Right lung (tissue), 10 donors: ENCODE measurements at places on chromosomes 7 and 10. TPM values are rescaled to one million over a fixed set of nuclear protein-coding genes. Genes with fewer than 3 reads are reported as not detected.

The UPK3BL2 gene
- 12.7 TPM for polyA plus RNA-seq

The WIPF3 gene
- polyA plus RNA-seq: 0.90 TPM

DNA sequence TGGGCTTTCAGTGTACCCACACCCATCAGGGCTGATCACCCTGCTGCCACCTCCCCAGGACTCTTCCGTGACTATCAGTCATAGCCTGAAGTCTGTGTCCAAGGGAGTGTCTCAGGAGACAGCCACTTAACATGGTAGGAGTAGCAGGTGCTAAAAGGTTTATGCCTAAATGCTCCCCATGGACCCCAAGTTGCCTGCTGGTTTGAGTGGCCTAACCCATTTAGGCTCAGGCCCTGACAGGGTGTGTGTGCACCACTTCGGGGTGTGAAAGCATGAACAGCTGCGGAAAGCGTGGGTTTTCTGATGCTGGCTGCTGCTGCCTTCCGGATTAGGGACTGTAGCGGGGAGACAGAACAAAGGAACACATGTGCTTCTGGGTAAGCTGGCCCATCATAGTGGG, 93.2 kb upstream of the SAMD8 start:
- no peak for DNase-seq

The GIMAP6 gene
- polyA plus RNA-seq: 27.3 TPM

The TUBB8 gene
- polyA plus RNA-seq: 0.76 TPM

DNA sequence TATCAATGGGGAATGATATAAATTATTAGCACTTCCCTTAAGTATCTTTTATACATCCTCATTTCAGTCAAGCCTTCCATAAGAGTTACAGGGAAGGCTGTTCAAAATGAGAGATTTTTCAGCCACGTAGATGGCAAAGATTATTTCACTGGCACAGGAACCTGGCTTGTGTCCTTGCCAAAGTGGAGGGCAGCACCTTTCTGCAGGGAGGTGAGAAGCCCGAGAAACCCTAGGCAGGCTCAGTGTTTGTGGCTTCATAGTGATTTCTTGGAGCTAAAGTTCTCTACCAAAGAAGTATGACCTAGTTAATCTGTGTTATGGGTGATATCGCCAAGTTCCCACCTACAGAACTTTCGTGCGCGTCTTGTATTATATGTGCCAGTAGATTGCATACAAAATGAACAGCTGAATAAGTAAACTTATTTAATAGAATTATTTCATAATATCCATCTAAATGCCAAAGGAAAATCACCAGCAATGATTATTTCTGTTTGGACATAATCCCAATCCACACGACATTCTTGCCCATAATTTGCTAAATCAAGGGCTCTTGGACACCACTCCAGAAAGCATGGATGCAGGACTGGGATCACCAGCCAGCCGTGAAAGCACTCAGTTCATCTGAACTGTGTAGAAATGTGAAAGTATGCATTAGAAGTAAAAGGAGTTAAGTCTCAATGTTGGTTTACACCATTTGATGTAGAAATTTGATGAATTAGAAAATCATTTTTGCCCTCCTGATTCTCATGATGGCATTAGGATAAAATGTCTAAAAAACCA, 150.4 kb upstream of the RNF32 start:
- DNase-seq: no peak

DNA sequence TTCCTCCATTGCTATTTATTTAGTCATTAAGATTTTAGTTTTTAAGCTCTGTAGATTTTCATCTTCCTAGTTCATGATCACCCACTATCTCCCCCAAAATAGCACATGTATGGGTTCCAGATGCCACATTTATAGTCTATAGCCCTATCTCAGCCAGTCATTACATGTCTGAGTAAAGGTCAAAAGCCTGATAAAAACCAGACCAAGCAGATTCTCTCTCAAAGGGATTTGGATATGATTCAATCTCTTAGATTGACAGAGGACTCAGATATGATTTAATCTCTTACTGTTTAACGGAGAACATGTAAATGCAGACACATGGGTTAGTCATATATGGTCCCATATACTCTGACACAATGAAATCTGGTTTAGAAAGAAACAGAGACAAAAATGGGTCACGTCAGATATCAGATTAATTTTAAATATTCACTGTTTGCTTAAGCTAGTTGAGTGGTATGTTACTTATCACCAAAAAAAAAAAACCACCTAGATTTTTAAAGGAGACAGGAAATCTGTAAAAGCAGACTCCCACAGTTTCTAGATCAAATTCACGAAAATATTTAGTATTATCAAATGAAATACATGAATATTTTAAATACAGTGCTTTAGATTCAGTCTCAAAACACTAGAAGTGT, 107.0 kb upstream of the LRRN3 start:
- no peak for DNase-seq

DNA sequence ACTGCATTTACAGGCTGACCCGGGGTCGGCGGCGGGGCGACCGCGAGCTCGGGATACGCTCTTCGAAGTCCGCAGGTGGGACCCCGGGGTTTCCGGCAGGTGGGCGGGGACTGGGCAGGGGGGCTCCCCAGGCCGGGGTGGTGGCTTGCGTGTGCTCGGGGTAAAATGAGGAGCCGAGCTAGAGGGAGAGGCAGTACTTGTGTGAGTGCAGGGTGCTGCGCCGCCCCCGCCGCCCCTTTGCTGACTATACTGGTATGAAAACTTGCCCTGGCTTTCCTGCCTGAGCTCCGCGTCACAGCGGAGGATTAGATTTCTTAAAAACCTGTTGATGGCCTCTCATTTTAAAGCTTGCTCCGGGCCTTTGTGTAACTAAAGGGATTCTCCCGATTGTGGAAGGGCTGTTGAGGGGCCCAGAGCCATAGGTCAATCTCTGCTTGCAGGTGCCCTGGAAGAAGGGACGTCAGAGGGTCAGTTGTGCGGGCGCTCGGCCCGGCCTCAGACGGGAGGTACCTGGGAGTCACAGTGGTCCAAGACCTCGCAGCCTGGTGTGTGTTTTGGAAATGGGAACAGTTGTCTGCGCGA, 488 bp downstream of the ARMC10 start:
- DNase-seq: peak; percentile 33
